ENCODE measurements at places on chromosomes 4 and X.

DNA sequence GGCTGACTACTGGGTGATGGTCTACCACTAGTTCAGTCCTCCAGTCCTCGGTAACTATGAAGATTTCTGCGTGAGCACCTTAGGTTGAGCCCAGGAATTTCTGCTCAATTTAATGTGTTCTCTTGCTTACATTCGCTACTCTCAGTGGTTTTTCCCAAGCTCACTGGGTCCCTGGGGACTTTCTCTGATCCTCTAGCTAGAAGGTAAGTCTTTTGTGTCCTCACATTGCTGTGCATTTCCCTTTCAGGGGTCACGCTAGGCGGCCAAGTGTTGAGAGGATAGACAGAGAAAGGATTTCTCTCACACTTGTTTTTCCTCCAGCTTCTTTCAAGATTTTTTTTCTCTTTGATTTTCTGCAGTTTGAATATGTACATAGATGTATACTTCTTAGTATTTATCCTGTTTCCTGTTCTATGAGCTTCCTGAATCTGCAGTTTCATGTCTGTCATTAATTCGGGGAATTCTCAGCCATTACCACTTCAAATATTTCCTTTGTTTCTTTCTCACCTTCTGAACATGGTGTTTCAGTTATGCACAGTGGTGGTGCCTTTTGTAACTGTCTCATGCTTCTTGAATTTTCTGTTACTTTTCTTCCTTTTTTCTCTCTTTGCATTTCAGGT is 17.5 kb downstream of the MAGEA9 start:
- DNase-seq: no peak

- no peak for DNase-seq
These were observed 876.4 kb upstream of the SLIT2 start for GRCh38 chr4:19375136-19375804.

GRCh38 chr4:36493251-36493650 is 211.8 kb downstream of the DTHD1 start:
- no peak for DNase-seq

GRCh38 chr4:121741751-121742150 is 23.2 kb downstream of the SMIM43 start:
- no peak for DNase-seq

DNA sequence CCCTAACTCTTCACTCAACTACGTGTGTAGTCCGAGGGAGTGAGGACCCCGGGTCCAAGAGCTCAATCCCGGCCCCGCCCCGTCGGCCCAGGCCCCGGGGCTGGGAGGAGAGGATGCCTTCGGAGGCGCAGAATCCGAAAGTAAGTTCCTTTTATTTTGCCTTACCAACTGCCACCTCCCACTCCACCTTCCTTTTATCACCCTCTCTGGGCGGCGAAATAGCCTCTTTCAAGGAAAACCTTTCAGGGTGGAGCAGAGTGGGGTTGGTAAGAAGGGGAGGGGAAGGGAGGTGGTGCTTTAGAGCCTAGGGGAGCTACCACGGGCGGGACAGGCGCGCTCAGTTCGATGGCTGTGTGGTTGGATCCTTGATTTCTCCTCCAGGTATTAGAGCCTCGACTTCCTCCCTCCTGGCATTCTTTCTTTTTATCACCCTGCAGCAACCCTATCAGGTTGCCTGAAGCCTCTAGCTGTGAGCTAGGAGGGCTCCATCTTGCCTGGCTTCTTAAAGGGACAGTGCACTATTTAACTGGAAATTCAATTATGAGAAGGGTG is 191.2 kb downstream of the RRAGB start:
- no peak for DNase-seq

DNA sequence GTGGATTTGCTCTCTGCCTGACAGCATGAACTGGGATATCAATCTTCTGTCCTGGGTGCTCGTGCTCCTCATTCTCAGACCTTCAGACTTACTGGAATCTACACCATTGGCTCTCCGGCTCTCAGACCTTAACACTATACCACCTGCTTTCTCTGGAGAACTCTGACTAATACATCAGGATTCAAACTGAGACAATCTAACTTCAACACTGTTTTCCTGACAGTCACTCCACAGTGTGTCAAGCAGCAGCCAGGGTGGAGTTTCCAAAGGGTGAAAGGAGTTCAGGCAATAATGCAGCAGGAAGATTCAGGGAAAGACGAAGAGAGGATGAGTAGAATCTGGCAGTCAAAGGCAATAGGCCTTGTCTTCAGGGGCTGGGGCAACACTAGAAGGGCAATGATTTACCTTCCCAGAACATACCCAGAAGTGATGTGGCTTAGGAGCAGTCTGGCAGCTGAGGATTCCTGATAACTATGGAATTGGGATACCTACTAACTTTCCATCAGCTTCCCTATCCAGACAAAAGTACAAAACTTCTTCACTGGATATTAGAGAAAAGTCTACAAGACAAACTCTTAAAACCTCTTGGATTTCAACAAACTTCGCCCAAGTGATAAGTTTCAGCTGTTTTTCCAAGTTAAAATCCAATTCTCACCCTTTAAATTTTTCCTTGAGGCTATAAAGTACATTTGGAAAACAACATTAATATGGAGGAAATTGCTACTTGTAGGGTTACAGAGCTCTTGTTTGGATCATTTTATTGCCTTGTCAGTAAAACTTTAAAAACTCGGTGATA is 58.4 kb upstream of the SLIT2 start:
- DNase-seq: no peak

- DNase-seq: peak; percentile 27
These were observed 4.7 kb upstream of the NKX6-1 start for GRCh38 chr4:84503495-84504437.

- DNase-seq: no peak
These were observed 40.9 kb downstream of the COX18 start for GRCh38 chr4:73028621-73029020.

GRCh38 chr4:30402276-30402675 is 317.9 kb upstream of the PCDH7 start:
- DNase-seq: no peak

GRCh38 chr4:97073194-97073593 is 1070.1 kb downstream of the STPG2 start:
- DNase-seq: no peak

GRCh38 chr4:89142691-89143669 is 31.6 kb downstream of the TIGD2 start:
- no peak for DNase-seq

- DNase-seq: no peak
These were observed 1906.2 kb downstream of the C4orf33 start for GRCh38 chr4:131002132-131002531.

GRCh38 chr4:82786828-82787227 is 11.8 kb downstream of the SCD5 start:
- DNase-seq: no peak

GRCh38 chrX:46627711-46628419 is 54.3 kb downstream of the CHST7 start:
- no peak for DNase-seq

- DNase-seq: no peak
These were observed 69.6 kb downstream of the MAML3 start for GRCh38 chr4:140084385-140084784.

DNA sequence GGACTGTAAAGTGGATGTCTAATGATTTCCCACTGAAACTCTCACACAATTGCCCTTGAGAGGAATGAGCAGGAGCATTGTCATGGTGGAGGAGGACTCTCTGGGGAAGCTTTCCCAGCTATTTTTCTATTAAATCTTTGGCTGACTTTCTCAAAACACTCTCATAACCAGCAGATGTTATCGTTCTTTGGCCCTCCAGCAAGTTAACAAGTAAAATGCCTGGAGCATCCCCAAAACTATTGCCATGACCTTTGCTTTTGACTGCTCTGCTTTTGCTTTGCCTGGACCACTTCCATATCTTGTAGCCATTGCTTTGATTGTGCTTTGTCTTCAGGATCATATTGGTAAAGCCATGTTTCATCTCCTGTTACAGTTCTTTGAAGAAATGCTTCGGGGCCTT is 120.2 kb upstream of the PDE5A start:
- DNase-seq: peak; percentile 73

DNA sequence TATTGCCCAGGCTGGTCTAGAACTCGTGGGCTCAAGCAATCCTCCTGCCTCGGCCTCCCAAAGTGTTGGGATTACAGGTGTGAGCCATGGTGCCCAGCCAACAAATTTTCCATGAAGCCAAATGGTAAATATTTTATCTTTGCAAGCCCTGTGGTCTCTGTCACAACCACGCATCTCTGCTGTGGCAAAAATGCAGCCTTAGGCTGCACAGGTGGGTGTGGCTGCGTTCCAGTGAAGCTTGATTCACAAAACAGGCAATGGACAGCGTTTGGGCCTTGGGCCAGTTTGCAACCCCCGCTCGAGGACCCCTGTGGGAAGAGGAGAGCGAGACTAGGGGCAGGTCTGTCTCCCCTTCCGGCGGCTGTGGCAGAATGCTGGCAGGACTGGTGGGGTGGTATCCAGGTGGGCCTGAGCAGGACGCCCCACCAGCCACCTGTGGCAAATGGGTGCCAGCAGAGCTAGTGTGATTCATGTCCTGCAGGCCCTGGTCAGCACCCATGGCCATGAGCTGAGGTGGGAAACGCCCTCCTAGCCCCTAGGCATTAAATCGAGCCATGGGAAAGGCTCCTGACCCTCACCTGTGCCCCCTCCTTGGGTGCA is 19.7 kb downstream of the HTRA3 start:
- DNase-seq: no peak

DNA sequence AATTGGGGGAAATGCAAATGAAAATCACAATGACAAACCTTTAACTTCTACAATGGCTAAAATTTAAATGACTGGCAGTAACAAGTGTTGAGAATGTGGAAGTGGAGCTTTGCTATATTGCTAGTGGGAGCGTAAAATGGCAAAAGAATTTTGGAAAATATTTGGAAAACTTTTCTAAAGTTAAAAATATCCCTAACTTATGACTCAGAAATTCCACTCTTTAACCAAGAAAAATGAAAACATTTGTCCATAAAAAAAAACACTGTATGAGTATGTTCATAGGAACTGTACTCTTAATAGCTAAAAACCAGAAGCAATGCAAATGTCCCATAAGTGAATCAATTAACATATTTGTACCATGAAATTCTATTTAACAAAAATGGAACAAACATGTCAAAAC is 3.6 kb downstream of the TBCK start:
- DNase-seq: peak; percentile 40

- peak; percentile 31 for DNase-seq
These were observed 45.5 kb upstream of the FAM241A start for GRCh38 chr4:112099701-112100297.

GRCh38 chrX:53223068-53223693 is 1.8 kb downstream of the KDM5C start:
- DNase-seq: no peak

GRCh38 chr4:154222875-154223274 is 268.7 kb downstream of the DCHS2 start:
- no peak for DNase-seq

GRCh38 chrX:41963348-41963747 is 40.0 kb upstream of the CASK start:
- DNase-seq: no peak

GRCh38 chr4:184392748-184393559 is 81.4 kb downstream of the IRF2 start:
- DNase-seq: no peak

DNA sequence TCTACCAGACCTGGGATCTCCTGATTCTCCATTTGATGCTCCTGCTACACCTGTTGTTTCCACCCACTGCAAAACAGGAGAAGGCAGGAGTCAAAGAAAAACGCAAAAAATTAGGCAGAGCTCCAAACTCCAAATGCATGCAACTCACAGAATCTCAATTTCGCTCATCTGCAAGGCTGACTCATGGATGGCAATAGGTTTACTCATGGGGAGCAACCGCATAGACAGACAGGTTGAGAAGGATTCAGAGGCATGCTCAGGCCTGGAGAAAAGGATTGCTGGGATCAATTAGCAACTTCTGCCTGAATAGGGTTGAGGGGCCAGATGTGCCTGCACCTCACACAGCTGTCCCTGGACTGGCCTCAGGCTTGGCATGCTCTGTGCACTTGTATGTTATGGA is 231.0 kb downstream of the LDB2 start:
- peak; percentile 75 for DNase-seq

DNA sequence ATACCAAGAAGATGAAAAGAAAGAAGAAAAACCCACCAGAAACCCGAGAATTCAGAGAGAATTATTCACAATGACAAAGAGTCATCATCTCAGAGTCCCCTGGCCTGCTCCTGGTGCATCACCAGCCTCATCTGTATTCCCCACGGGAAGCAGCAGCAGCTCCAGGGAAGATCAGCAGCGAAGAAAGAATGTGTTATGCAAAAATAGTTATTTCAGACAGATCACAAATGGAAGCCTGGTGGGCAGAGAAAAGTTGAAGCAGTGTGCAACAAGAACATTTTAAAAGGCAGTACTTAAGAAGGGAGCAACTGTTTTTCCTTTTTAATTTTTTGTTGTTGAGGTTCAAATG is 189.2 kb downstream of the PPP3CA start:
- no peak for DNase-seq

- DNase-seq: no peak
These were observed 922.5 kb downstream of the RPA4 start for GRCh38 chrX:97806238-97806637.

DNA sequence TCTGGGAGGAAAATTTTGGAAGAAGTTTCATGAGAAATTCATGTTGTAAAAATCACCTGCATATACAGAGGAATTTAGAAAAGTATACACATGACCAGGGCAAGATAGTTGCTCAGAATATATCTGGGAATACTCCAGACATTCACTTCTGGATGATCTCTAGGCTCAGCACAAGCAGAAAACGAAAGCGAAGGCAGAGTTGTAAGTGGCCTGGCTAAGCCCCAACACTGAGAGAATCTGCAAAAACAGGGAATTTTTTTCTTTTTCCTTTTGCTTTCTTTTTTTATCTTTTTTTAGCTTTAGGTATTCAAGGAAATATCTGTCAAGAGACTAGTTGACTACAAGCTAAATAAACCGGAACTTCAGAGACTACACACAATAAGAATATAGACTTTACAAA is 207.2 kb downstream of the FGF13 start:
- no peak for DNase-seq

DNA sequence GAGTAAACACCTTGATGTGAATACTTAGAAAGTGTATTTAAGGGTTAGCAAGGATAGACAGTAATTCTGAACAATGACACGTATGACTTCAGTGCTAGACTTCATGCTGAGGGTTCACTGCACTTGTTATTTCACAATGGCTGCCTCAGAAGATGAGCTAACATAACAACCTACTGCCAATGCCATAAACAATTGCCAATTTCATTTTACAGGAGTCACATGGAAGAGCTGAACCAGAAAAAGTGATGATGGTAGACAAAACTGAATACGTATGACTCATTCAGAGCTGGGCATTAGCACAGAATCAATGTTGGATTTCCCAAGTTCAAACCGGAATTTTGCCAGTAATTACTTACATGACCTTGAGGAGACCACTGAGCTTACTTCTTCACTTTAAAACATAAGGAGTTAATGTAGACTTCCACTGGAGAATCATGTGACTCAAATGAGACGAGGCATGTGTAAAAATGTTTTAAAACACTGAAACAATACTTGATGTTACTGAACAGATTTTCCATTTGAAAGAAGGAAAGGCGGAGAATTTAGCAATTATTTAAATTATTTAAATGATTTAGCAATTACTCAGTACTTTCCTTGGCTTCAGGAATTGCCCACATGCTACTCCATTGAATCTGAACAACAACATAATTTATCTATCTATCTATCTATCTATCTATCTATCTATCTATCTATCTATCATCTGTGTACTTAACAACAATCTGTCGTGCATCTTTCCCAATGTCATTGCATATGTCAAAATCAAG is 868.5 kb upstream of the SLIT2 start:
- peak; percentile 71 for DNase-seq
